ENCODE measurements at places on chromosomes 7 and 10.

- no peak for DNase-seq
Observed at GRCh38 chr7:152414779-152415178, 21.0 kb downstream of the KMT2C start.

DNA sequence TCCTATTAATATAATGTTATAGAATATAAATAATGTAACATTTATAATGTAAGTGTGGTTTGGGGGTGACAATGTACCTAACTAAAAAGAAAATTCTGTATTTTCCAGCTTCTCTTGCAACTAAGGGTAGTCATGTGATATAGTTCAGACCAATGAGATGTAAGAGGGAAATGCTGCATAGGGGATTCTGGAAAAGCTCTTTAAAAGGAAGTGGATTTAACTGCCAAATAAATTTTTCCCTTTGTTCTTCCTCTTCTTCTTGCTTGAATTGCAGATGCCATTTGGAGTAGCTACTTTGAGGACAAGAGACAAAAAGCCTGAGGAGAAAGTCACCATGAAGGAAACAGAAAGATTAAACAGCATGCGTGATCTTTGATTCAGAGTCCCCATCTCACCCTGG lies 194.3 kb downstream of the PTEN start:
- DNase-seq = no peak

- no peak for DNase-seq
Observed at GRCh38 chr7:139294951-139295575, 46.1 kb upstream of the FMC1 start.

DNA sequence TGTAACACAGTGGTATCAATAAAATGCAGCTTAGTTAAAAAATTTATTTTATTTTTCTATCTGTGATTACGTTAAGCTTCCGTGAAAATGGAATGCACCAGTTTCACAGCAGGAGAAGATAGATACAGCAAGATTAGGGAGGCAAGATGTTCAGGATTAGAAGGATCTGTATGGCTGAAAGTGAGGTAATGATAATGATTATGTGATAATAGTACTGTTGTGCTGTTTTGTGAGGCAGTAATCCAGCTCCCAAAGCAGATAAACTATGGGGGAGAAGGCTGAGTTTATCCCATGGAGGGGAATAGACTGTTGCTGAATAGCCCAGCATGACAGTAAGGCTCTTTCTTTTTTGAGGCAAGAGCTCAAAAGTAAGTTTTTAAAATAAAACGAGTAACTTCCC lies 216.1 kb upstream of the PRPS1L1 start:
- no peak for DNase-seq

- no peak for DNase-seq
Observed at GRCh38 chr10:49654036-49654693, 25.3 kb upstream of the C10orf53 start.

DNA sequence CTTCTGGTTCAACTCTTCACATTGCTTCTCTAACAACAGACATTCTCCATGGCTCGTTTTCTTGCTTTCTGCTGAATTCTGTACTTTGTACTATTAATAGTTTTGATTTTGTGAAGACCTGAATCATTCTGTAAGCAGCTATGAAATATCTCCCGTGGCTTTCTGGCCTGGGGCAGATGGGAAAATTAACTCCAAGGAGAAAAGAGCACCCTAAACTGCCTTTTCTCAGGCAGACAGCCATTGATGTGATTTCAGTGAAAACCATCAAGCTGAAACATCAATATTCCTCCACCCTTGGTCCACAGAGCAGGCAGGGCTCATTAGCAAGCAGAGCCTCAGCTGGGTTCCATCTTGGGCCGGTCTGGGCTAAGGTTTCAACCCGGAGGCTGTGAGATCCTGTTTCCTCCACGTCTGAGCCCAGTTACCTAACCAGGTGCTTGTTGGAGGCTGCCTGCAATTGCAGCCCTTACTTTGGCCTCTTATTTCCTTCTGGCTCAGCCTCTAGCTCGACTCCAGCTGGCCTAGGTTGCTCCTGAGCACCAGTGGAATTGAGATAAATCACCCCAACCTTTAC lies 21.1 kb upstream of the EZH2 start:
- DNase-seq = no peak

DNA sequence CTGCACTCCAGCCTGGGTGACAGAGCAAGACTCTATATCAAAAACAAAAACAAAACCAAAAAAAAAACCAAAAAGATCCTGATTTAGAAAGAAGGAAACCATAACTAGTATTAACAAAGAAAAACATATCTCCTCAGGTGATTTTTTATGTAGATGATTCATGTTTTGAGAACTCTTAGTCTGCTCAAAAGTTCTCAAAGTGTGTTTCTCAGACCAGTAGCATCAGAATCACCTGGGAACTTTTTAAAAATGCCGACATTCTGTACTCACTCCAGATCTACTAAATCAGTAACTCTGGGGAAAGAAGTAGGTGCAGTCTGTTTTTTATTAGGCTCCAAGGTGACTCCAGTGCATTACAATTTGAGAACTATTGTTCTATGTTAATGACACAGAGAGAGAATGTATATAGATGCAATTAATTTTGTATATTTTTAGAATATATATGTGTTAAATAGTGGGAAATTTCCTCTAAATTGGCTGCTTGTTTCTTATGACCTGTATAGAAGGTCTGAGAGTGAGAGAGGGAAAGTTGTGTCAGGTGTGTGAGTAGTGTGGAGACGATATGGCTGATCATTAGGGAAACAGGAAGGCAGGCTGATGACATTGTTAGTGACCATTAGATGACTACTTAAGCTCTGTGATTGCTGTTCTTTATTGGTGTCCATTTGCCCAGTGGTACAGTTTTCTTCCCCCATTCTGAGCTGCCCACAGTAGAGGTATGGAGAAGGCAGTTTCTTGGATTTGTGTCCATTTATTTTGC lies 1075.0 kb downstream of the NRG3 start:
- no peak for DNase-seq

DNA sequence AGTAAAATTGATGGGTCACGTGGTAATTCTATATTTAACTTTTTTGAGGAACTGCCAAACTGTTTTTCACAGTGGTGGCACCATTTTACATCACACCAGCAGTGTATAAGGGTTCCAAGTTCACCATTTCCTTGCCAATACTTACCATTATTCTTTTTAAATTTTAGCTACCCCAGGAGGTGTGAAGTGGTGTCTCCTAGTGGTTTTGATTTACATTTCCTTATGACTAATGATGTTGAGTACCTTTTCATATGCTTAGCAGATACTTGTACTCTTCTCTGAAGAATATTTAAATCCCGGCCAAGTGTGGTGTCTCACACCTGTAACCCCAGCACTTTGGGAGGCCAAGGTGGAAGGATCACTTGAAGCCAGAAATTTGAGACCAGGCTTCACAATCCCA lies 28.5 kb downstream of the FHIP2A start:
- no peak for DNase-seq

DNA sequence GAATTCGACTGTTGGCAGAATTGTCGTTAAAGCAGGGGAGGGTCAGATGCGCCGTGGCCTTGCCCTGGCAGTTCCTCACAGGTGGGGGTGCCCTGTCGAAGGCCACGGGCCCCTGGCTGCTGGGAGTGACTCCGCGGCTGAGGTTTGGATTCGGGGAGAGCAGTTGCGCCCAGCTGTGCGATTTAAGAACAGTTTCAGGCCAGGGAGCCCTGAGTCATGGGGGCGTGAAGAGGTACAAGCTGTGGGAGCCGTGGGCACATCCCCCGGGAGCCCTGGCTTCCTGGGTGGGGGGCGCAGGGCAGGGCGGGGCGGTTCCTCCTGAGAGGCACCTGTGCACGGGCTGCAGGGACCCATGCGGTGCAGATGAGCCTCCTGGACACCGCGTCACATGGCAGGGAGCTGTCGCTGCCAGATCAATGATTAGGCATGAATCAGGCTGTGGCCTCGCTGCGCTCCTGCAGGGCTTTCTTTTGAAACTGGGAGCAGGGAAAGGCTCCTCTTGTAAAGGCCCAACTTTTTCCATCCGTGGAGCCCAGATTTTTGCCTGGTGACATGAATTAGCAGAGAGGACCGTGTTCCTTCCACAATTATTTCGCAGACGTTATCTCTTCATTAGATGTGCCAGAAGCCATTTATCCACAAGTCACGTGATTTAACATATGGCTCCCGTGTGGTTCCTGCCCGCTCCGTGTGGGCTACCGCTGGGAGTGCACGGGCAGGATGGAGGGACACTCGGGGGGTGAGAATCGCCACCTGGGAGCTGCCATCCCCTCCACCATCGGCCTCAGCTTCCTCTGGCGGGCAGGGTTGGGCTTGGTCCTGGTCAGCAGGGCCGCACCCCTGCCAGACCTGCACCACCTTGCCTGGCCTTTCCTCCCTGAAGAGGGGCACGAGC lies 918 bp downstream of the PWWP2B start:
- peak; percentile 38 for DNase-seq

GRCh38 chr7:80002865-80003264 lies 131.8 kb upstream of the GNAI1 start:
- DNase-seq = no peak

GRCh38 chr7:24727154-24728120 lies 29.8 kb downstream of the GSDME start:
- no peak for DNase-seq

- DNase-seq = no peak
Observed at GRCh38 chr10:85548034-85548433, 818.6 kb downstream of the GRID1 start.

DNA sequence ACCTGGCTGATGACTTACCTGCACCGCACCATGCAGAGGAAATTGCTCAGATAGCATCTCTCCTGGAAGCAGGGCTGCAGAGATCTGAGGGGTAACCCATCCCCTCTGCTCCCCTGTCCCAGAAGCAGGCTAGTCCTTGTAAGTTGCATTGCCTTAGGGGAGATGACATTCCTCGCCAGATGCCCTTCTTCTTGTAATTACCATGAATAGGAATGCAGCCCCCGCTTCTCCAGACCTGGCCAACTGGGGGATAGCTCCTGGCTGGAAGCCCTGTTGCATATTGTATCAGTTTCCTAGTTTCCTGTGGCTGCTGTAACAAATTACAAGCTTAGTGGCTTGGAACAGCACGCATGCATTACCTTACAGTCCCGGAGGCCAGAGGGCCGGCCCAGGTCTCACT lies 47.5 kb upstream of the EN2 start:
- no peak for DNase-seq

- no peak for DNase-seq
Observed at GRCh38 chr10:16611037-16611436, 89.4 kb upstream of the C1QL3 start.

DNA sequence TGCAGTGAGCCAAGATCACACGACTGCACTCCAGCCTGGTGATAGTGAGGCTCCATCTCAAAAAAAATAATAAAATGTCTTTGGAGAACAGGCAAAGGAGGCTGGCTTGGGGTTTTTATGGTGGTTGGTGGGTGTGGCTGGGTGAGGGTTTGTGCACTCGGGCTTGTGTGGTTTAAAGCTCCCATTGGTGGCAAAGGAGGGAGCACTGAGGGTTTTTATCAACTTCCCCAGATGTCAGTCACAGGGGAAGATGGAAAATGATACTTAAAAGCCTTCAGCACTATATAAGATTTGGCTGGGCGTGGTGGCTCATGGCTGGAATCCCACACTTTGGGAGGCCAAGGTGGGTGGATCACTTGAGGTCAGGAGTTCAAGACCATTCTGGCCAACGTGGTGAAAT lies 16.3 kb upstream of the RNF216 start:
- no peak for DNase-seq

DNA sequence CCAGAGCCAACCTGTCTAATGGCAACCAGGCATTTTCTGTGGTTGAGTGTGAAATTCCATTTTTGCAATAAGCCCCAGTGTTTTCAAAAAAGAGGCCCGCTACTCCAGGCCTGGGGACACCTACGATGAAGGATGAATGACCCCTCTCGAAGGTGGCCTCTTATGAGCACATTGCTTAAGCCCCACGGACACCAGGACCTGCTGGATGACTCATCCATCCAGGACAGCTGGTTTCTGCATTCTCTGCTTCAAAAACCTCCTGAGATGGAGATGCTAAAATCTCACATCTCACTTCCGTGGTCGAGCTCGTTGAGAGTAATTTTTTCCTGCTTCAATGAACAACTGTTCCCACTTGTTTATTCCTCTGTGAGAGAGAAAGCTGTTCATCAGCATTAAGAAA lies 150.2 kb upstream of the FZD8 start:
- DNase-seq = no peak

- peak; percentile 54 for DNase-seq
Observed at GRCh38 chr7:43439631-43440401, 143.1 kb upstream of the STK17A start.

- DNase-seq = no peak
Observed at GRCh38 chr7:77157446-77157845, 35.0 kb downstream of the CCDC146 start.

DNA sequence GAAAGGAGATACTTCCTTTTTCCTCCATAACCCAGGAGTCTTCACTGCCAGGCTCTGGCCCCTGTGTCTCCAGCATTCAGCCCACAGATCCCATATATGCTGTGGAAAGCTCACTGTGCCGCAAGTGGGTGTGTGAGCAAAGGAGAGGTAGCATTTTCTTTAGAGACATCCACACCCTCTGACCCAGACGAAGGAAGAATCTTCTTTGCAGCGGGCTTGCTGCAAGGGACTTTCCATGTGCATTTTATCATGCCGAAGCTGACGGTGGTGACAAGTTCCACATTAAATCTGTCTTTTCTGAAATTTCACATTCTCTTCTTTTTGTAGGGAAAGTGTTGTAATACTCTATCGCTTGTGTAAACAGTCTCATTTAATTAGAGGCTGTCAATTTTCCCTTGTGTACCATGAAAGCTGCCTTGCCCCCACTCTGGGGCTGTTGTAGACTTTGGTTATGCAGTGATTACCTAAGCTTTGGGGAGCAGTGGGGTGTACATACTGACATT lies 409.5 kb downstream of the SUGCT start:
- DNase-seq = no peak

GRCh38 chr7:142516038-142516501 lies 233.2 kb upstream of the PRSS1 start:
- DNase-seq = no peak

DNA sequence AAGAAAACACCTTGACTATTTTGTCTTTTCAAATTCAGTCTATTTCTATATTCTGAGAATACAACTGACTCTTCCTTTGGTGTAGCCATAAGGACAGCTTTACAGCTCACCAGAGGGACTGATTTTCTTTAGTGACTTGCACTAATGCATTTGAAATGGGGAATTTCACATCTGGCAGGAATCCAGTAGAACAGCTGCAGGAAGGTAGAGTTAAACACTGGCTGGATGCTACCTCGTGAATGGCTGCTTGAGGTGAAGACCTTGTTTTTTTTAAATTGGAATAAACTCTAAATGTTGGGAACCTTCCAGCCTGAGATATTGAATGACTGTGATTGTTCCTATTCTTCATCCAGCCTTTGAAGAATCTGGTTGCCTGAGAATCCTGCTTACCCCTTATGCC lies 139.5 kb upstream of the STK17A start:
- DNase-seq = no peak

GRCh38 chr10:72309290-72310240 lies 35.8 kb downstream of the DDIT4 start:
- DNase-seq = no peak

- no peak for DNase-seq
Observed at GRCh38 chr7:66556549-66557213, 72.0 kb upstream of the KCTD7 start.

All from stimulated activated CD4-positive, alpha-beta T cell treated with anti-CD3 and anti-CD28 coated beads, Interleukin-4, amount 100 ng/mL, for 48 hours (primary cell).